AG09309 (cell line): ENCODE measurements at places on chromosomes 2 and 18.
A peak's percentile ranks its signal among the peaks of the same experiment; 100 is the strongest.

- no peak for DNase-seq
Observed at GRCh38 chr2:158999458-158999857, 31.0 kb downstream of the TANC1 start.

DNA sequence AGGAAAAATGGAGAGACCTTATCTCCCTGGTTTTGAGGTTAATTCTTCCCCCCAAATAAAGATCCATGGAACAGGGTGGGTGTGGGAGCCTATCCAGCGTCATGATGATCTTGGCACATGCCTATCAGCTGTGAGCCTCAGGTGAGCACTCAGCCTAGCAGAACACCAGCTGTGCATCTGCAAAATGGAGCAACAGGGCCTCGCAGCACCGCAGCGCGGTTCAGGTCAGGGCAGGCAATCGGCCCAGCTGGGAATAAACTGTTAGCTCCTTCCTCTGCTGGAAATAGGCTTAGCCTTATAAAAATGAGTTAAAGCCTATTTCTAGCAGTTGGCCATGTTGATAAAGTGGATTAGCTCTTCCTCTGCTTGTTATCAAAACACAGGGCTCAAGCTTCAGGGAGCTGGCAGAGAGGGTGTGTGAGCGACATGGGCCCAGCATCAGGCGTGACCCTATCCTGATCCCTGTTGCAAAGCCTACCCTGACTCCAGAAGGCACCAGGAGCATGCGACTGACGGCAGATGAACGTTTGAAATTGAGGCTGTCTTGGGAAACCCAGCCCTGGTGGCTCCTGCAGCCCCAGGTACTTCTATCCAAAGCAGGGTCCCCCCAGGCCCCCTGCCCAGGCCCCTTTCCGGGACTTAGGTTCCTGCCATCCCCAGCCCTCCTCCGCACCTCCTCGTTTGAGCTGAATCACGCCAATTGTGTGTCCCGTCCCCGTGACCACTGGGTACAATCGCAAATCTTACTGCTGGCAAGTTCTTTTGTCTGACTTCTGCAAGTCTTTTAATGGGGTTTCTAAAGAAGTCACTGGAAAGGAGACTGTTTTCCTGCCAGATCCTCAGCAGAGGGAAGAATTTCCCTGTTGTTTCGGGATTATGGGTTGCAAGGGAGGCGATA is 35.4 kb downstream of the ARHGEF4 start:
- DNase-seq = no peak

DNA sequence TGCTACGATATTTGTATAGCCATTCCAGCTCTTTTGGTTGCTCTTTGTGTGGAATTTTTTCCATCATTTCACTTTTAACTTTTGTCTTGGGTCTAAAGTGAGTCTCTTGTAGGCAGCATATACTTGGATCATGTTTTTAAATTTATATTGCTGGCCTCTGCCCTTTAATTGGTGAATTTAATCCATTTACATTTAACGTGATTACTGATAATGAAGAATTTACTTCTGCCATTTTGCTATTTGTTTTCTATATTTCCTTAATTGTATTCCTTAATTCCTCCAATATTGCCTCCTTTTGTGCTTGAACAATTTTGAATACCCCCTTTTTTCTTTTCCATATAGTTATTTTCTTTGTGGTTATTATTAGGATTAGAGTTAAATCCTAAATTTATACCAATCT is 21.0 kb upstream of the ADNP2 start:
- DNase-seq = no peak

DNA sequence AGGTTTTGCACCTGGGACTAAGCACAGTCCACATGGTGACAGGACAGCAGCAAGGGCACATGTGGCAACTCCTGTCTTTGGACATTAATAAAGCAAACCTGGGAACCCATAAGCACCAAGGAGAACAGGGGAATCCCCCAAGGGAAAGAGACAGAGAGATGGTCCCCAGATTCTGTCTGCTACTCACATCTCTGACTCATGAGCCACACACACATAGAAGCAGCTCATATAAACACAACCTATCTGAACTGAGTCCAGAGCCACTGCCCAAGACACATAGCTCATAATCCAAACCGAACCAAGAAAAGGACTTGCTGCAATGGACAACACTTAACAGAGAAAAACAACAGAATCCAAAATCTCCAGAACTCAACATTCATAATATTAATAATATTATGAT is 82.5 kb downstream of the OSBPL1A start:
- no peak for DNase-seq

- no peak for DNase-seq
Observed at GRCh38 chr2:28681158-28681571, 70.5 kb upstream of the PPP1CB start.

DNA sequence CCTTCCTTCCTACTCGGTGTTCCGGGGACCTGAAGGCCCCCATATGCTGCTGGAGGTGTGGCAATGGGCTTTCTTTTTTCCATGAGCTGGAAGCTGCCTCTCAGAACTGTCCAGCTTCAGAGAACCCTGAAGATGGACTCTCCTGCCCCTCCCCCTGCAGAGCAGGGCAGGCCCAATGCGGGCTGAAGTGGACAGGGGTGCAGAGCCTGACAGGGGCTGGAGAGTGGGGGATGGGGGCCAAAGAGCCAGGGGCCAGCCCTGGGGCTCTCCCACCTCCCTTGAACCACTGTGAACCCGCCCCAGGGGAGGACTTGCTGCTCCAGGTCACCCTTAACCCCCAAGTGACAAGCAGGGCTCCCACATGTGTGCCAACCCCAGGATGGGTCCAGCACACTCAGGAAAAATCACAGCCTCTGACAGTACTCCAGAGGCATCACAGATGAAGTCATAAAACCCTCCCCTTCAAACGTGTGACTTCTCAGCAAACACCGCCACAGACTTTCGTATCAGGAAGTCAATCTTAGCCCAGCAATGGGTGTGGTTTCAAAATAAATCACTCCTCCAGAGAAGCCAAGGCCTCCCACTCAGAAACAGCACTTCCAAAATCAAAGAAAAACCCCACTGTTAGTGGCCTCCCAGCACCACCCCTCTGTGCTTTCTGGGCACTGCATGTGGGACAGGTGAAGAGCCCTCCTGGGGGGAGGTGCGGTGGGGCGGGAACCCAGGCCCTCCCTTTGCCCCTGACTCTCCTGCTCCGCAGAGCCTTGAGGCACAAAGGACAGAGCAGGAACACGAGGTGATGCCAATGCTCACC is 135.8 kb downstream of the HDAC4 start:
- DNase-seq = no peak

DNA sequence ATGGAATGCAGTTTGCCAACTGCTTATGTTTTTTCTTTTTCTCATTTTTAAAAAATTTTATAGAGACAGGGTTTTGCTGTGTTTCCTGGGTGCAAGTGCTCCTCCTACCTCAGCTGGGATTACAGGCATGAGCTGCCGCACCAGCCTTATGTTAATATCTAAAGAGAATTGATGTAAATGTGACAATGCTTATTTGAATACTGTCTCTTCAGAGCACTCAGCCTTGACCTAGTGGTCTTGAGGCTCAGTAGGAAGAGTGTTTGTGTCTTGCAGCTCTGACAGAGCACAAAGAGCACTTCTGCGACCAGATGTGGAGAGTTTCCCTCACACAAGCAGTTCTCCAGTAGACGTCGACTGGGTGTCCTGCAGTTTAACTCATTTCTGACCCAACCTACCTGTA is 55.3 kb downstream of the ARHGEF4 start:
- DNase-seq = no peak

DNA sequence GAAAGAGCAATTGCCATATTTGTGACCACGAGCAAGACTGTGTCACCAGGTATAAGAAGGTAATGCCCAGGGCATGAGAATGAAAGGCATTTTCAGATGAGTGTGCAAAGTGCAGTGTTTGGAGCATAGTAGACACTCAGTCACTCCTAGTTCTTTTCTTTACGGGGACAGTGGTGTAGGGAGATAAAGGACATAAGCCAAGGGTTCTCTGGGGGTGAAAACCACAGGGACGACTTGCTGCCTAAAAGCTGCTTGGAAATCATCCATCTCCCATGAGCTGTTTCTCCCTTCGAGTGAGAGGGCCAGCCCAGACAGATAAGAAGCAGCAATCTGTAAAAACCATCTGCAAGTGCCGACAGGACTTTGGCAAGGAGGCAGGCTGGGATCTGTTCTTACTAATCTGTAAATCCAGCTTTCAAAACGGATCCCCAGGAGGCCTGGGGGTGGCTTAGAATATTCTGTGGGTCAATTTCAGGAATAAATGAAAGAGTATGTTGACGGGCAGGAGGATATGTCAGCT is 221.6 kb downstream of the LPIN1 start:
- DNase-seq = peak; percentile 64

DNA sequence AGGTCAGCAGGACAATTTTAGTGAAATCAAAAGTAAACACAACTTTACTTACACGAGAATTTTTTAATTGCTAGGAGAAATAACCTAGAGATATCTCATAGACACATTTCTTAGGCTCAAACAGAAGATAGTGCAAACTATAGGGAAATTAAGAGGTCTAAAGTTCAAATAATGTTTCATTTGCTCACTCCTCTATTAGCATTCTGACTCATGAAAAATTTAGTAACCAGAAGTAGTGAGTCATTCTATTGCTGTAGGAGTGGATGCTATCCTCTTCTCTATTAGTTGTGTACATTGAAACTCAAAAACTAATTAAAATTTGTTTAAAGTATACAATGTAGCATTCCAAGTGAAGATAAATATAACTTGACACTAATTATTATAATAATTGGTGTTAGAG is 908.3 kb upstream of the TMEFF2 start:
- no peak for DNase-seq

DNA sequence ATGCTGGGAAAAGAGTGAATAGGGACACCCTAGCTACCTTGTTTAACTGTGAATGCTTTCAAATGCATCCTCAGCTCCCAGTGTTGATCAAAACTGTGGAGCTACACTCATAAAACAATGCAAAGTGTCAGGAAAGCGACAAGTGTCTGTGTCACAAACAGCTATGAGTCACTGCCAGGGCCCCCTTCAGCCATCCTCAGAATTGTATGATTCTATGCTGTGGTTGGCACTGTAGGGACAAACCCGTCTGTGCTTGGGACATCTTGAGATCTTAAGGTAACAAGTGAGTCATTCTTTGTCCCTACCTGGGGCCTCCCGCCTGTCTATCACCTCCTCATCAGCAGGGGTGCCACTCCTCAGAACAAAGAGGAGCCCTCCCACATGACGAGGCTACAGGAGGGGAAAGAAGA is 42.4 kb downstream of the KLF7 start:
- no peak for DNase-seq

DNA sequence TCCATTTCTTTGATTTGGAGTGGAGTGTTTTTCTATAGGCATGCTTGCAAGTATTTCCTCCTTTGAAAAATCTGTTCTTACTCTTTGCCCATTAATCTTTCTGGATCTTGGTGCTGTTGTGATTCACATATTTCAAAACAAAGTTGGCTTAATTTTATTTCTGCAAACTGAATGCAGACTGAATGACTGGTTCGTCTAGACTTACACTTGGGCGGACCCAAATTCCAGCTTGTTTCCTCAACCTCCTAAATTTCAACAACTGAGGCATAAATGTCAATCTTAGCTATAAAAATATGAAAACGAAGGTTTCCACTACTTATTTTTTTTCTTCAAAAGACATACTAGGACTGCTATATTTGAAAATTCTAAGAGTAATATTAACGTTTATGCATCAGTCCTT is 59.0 kb downstream of the ANKRD44 start:
- DNase-seq = peak; percentile 48

GRCh38 chr18:55301824-55302166 is 286.2 kb downstream of the TCF4 start:
- DNase-seq = no peak

DNA sequence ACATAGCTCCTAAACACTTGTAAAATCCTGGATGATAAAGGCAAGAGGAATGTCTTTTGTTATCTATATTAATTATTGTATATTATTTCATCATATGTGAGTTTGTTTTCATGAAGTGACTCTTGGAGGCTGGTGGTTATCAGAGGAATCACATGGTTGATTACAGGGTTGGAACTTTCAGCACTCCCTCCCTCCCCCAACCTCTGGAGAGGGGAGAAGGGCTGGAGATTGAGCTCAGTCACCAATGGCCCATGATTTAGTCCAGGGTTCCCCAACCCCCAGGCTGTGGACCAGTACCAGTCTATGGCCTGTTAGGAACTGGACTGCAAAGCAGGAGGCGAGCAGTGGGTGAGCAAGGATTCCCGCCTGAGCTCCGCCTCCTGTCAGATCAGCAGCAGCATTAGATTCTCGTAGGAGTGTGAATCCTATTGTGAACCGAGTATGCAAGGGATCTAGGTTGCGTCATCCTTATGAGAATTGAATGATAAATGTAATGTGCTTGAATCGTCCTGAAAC is 37.7 kb downstream of the FBXO48 start:
- no peak for DNase-seq

GRCh38 chr2:112317303-112318158 is 42.1 kb downstream of the ZC3H6 start:
- no peak for DNase-seq

GRCh38 chr2:197363998-197364397 is 53.4 kb upstream of the ANKRD44 start:
- DNase-seq = no peak

- no peak for DNase-seq
Observed at GRCh38 chr2:191190861-191191552, 40.2 kb upstream of the STAT4 start.

DNA sequence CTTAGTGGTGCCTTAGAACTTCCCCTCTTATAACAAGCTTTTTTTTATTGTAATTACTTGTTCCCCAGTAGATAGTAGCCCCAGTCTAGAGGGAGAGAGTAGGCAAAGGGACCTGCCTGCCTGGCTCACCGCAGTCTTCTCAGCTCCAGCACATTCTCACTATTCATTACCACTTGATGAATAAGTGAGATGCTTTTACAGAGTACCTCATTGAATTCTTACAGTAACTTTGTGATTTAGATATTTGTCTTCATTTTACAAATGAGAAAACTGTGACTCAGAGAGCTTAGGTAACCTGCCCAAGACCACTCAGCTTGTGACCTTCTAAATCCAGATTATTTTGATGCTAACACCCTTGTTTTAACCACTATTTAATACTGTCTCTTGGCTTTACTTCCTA is 77.8 kb downstream of the CHRNA1 start:
- no peak for DNase-seq

DNA sequence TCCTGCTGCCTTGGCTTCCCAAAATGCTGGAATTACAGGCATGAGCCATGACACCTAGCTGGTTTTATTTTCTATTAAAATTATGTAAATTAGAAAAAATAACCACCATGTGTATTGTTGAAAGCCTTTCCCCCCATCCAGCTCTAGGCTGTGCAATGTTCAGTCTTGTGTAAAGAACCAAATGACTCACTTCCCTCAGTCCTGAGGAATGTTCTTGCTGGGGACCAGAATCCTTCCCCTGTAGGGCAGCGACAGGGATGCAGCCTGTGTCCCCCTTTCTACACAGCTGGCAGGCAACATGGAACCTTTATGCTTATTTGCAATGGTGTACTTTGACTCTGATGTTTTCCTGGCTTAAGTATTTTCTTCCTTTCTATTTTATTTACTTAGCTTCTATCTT is 29.4 kb downstream of the AOX1 start:
- no peak for DNase-seq

DNA sequence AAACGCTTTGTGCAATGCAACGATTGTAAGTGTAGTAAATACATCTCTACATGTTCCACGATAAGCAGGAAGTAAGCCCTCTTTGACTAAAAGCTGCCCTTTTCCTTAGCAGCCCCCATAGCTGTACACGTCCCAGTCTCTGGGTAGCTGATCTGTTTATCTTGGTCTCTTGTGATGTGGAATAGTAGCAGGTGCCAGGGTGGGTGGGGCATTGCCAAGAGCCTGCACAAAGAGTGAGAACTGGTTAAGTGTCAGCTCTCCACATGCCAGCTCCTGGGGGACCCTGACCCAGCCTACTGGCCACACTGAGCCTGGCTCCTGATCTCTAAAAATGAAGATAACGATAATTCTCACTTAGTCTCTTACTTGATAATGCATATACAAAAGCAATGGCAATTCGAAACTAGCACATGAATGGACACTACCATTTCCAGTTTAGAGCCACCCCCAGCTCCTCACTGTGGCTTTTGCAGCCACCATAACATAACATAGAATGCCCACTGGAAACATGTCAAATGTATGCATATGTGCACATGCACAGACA is 92.3 kb downstream of the MYT1L start:
- DNase-seq = no peak
